Transverse colon (tissue), 4 donors: ENCODE measurements at places on chromosomes 11 and 22. TPM values are rescaled to one million over a fixed set of nuclear protein-coding genes. Genes with fewer than 3 reads are reported as not detected.

DNA sequence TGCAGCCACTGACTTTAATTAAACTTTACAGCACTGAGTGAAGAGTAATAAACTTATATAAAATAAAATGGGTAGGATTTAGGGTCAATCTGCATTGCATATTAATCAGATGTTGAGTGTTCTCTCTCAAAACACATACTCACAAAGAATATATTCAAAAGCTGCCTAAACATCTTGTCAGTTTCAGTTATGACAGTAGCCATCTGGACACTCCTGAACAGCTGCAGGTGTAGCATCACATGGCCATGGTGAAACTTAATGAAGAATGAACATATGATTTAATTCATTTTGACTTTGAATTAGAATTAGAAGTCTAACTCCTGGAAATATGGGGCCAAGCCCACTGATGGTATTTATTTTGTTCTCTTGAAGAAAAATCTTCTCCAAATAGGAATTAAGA lies 684.3 kb upstream of the RAG2 start:
- no peaks in the 10 kb centered on the region for H3K4me1 ChIP-seq
- no peaks in the 10 kb centered on the region for H3K27me3 ChIP-seq
- H3K27ac ChIP-seq: no peak overlapping the region
- no peak overlapping the region for H3K4me3 ChIP-seq
- no peak for DNase-seq

GRCh38 chr11:21411104-21411503 lies 741.7 kb downstream of the NELL1 start:
- DNase-seq: no peak
- H3K4me1 ChIP-seq: no peaks in the 10 kb centered on the region

DNA sequence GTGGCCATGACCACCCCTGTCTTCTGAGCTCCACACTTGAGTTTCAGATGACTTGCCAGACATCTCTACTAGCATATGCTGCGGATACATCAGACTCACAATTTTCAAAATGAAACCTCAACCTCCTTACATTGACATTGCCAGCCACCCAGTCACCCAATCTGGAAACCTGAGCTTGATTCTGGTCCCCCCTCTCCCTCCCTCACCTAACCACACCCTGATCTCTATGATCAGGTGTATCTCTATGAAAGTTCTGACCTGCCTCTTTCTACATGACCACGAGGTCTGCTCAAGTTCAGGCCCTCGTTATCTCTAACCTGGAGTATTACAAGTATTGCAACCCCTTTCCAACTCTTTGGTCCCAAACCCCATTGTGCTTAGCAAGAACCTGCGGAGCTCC lies 254.1 kb downstream of the KIRREL3 start:
- no peak overlapping the region for H3K27ac ChIP-seq
- H3K4me1 ChIP-seq: no peaks in the 10 kb centered on the region
- DNase-seq: no peak
- no peaks in the 10 kb centered on the region for H3K27me3 ChIP-seq

DNA sequence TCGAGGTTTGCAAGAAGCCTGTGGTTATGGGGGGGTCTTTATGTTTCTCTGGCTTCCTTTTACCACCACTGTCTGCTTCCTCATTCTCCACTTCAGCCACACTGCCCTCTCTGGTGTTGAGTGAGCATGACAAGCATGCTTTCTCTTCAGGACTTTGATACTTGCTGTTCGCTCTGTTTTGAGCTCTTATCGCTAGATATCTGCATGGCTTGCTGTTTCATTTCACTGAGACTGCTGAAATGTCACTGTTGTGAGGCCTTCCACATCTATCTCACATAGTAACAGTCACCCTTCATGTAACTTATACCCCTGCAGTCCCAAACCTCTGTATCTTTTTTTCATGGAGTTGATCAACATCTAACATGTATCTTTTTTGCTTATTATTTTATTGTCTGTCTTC lies 59.8 kb downstream of the TMEM135 start:
- H3K27me3 ChIP-seq: no peaks in the 10 kb centered on the region
- peak; percentile 59 for DNase-seq

DNA sequence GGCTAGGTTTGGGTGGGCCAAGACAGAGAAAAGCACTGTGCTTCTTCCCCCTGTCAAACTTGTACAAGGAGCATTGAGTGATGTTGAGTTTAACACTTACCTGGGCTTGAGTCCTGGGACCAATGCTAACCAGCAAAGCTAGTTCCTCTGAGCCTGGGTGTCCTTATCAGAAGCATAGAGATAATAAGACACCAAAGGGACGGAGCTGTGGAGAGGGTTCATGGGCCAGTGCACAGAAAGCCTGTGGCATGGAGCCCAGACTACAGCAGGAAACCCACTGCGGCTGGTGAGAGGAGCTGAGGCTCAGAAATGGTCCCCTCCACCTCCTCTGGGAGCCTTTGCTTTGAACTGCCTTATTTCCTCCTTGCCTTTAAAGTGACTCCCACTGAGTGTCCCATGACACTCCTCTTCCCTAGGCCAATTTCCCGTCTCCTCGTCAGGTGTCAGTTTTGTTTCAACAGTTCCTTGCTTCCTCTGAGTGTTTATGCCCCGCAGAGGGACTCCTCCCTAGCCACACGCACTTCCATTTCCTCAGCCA lies 9.4 kb downstream of the SLCO2B1 start:
- no peak for DNase-seq
- H3K27me3 ChIP-seq: no peaks in the 10 kb centered on the region
- H3K4me1 ChIP-seq: peaks cover 44% of the 10 kb centered on the region
- no peak overlapping the region for H3K4me3 ChIP-seq
- H3K27ac ChIP-seq: peak overlapping the region; percentile 80

DNA sequence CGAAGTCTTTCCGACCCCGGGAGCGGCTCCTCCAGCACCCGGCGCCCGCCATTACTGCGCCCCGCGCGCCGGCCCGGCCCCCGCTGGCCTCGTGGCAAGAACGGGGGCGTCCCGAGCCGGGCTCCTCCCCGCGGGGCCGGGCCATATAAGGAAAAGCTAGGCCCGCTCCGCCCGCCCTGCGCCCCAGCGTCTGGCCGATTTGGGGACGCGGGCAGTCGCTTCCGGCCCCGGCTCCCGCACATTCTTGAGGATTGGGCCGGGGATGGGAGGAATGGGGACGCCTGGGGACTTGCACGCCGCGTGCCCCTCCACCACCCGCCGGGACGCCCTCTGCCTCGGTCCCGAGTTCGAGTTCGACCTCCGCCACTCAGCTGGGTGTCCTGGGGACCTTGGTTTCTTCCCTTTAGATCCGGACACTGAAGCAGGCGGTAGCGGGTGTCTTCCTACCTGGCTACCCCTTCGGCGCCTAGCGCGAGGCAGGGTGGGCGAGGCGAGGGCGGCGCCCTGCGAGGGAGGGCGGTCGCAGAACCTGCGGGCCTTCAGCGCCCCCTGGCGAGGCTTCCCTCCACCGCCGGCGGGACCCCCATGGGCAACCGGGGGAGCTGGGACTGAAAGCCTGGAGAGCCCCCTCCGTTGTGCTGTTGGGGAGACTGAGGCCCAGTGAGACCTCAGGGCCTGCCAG lies 3.8 kb downstream of the SMTN start:
- peaks cover 42% of the 10 kb centered on the region for H3K4me1 ChIP-seq
- DNase-seq: peak; percentile 90
- peak overlapping the region; percentile 69 for H3K4me3 ChIP-seq
- no peaks in the 10 kb centered on the region for H3K27me3 ChIP-seq

GRCh38 chr11:72446929-72447769 lies 12.8 kb upstream of the CLPB start:
- no peak overlapping the region for H3K4me3 ChIP-seq
- no peaks in the 10 kb centered on the region for H3K4me1 ChIP-seq
- DNase-seq: no peak
- no peak overlapping the region for H3K27ac ChIP-seq
- H3K27me3 ChIP-seq: no peaks in the 10 kb centered on the region

DNA sequence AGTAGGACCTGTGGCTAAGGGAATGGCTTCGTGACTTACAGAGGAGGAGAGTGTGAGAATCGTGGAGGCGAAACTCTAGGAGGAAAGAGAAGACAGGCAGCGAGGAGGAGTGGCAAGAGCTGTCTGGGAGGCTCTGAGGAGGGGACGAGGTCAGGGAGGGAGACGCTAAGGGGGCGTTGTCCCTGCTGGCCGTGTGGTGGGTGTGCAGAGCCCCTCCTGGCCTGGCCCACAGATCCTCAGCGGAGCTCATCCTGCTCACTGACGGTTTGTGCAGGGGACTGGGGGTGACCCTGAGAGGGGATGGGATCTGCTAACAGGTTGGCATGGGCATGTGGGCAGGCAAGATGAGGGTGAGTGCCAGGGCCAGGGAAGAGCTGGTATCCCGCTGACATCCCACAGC lies 56.5 kb upstream of the PRR5 start:
- no peak overlapping the region for H3K4me3 ChIP-seq
- no peaks in the 10 kb centered on the region for H3K4me1 ChIP-seq
- DNase-seq: no peak
- H3K27me3 ChIP-seq: no peaks in the 10 kb centered on the region

DNA sequence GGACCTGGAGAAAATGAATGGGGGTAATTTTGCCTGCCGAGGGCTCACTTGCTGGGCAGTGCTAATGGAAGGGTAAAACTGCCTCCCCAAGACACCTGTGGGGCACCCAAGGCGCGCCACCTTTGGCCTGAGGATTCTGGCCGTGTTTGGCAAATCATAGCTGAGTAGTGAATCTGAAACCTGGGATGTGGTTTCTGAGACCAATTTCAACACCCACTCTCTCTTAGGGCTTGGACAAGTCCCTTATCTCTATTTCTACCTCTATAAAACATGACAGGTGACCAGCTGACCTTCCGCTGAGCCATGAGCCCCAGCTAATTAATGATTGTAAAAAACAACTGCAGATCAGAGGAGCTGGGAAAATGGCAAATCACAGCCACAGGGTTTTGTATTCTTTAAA lies 1.5 kb upstream of the PACSIN3 start:
- peak overlapping the region; percentile 60 for H3K4me3 ChIP-seq
- no peak for DNase-seq
- no peaks in the 10 kb centered on the region for H3K36me3 ChIP-seq
- peaks cover 10% of the 10 kb centered on the region for H3K4me1 ChIP-seq
- peaks cover 46% of the 10 kb centered on the region for H3K27me3 ChIP-seq
- peak overlapping the region; percentile 80 for H3K27ac ChIP-seq

DNA sequence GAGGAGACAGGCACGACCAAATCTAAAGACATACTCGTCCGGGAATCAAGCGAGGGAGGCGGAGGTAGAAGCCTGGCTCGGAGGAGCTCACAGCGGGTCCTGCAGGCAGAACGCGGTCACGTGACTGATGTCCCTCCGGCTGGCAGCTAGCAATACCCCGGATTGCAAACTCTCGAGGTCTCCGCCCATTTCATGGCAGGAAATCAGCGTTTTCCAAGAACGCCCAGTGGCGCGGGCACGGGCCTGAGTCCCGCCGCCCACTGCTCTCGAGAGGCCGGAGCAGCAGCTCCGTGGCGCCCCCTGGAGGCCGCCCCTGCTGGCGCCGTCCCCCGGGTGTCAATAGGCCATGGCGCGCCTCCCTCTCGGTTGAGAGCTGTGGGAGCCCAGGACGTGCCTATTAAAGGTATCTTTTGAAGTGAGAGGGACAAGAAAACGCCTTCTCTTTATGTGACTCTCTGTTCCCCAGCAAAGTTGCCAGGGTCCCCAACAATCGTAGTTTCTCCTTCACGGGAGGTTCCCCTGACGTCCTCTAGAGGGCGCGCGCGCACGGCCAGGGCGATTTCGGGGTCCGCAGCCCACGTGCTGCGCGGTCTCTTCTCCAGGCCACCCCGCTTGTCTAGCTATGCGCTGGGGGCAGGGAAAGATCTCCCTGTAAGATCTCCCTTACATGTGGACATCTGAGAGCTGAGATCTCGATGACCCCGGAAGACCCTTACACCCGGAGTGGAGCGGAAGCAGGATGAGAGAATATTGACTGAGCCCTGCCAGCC lies 37.3 kb upstream of the RBFOX2 start:
- H3K4me1 ChIP-seq: peaks cover 17% of the 10 kb centered on the region
- peak overlapping the region; percentile 41 for H3K4me3 ChIP-seq
- no peaks in the 10 kb centered on the region for H3K27me3 ChIP-seq
- no peaks in the 10 kb centered on the region for H3K36me3 ChIP-seq
- H3K27ac ChIP-seq: peak overlapping the region; percentile 82
- DNase-seq: peak; percentile 87

GRCh38 chr11:77199137-77199745 lies 71.2 kb downstream of the MYO7A start:
- no peaks in the 10 kb centered on the region for H3K36me3 ChIP-seq
- no peak overlapping the region for H3K4me3 ChIP-seq
- H3K27me3 ChIP-seq: no peaks in the 10 kb centered on the region
- no peak overlapping the region for H3K27ac ChIP-seq
- H3K4me1 ChIP-seq: no peaks in the 10 kb centered on the region

DNA sequence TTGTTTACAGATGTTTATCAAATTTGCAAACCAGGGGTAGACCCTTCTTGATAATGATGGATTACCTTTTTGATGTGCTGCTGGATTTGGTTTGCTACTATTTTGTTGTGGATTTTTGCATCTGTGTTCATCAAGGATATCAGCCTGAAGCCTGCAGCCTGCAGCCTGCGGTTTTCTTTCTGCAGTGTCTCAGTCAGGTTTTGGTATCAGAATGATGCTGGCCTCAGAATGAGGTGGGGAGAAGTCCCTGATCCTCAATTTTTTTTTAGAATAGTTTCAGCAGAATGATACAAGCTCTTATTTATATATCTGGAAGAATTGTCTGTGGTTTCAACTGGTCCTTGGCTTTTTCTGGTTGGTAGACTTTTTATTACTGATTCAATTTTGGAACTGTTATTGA lies 19.7 kb upstream of the RAB38 start:
- DNase-seq: no peak
- H3K27me3 ChIP-seq: no peaks in the 10 kb centered on the region
- no peaks in the 10 kb centered on the region for H3K4me1 ChIP-seq

DNA sequence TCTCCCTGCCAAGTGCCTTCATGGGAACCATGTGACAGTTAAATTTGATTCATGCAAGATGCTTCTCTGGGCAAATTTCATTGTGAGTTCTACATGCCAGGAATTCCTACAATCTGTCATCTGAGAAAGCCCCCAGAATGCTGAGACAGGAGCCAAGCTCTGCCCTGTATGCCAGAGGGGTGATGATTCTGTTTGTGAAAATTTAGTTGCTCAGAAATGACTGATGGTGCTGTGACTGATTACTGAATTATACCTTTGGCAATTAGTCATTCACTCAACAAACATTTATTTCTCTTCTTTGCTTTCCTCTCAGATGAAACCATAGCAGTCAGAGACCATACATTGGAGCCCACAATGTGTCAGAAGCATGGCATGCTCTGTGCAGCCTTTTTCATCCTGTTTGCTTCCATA lies 69.0 kb upstream of the ZBED5 start:
- no peak overlapping the region for H3K4me3 ChIP-seq
- H3K27me3 ChIP-seq: no peaks in the 10 kb centered on the region
- no peak for DNase-seq
- peak overlapping the region; percentile 97 for H3K27ac ChIP-seq
- peaks cover 31% of the 10 kb centered on the region for H3K4me1 ChIP-seq

GRCh38 chr11:57313071-57313787 lies 11.5 kb downstream of the TNKS1BP1 start:
- peaks cover 67% of the 10 kb centered on the region for H3K4me1 ChIP-seq
- no peak overlapping the region for H3K4me3 ChIP-seq
- DNase-seq: no peak
- peak overlapping the region; percentile 87 for H3K27ac ChIP-seq
- no peaks in the 10 kb centered on the region for H3K27me3 ChIP-seq

Gene CCDC15
- total RNA-seq: not detected

Gene PARVB
- 144 TPM for total RNA-seq

Gene MS4A6E
- total RNA-seq: not detected

Gene ISX
- total RNA-seq: 32.6 TPM

Gene C1QTNF5
- total RNA-seq: 7.6 TPM

Gene MGAT3
- 7.5 TPM for total RNA-seq

Gene IL17REL
- 0.82 TPM for total RNA-seq

Gene NCR3LG1
- total RNA-seq: 8.3 TPM
